Astrocyte of the hippocampus (primary cell): ENCODE measurements at places on chromosomes 3 and 15.
A peak's percentile ranks its signal among the peaks of the same experiment; 100 is the strongest.

DNA sequence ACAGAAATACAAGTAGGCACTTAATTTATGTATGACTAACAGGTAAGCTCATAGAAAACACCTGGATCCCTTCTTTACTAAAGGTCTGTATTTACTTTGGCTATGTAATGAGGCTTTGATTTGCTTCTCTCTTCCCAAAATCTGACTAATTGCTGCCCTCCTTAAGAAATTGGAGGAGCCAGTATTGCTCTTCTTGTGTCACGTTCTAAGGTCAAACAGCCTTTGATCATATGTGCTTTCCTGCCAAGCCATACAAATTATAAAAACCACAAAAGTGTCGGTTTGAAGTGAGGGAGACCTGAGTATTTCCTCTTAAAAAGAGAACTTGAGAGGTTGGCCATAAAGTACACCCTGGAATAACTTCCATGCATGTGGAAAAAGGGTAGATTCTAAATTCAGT is 112.1 kb upstream of the MB21D2 start:
- peak; percentile 4 for DNase-seq

- DNase-seq, result no peak
Measured at GRCh38 chr15:41773332-41773728, 954 bp upstream of the MAPKBP1 start.

DNA sequence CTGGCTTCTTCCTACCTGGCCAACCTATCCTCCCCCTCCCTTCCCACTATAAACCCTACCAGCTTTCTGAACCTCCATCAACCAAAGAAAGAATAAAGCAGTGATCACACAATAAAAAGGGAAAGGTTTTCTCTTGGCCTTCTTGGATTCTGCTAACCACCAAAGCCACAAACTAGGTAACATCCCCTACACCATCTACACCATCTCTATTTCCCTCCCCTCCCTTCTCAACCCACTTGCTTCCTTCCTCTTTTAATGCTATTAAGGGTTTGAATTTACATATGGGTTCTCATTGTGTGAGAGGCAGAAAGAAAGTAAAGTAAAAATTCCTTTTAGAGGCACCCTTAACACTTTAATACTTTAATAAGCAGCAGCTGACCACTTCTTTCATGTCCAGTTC is 25.8 kb upstream of the RSL24D1 start:
- DNase-seq, result no peak

DNA sequence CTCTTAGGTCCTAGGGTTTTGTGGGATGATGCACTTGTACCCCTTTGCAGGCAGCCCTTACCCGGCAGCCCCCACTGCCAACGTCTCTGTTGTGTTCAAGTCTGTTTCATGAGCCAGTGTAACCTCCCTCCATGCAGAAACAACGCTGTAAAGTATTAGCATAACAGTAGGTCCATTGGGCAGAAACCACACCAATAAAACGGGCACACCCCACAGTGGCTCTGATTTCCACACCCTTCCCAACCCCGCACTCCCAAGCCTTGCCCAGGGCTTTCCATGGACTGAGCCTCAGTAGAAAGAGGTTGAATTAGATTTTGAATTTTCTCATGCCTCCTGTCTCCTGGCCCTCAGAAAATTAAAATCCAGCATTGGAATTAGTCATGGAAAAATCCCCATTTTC is 124.5 kb downstream of the CACNA1D start:
- DNase-seq, result no peak

GRCh38 chr15:38698254-38698653 is 133.6 kb upstream of the RASGRP1 start:
- no peak for DNase-seq

DNA sequence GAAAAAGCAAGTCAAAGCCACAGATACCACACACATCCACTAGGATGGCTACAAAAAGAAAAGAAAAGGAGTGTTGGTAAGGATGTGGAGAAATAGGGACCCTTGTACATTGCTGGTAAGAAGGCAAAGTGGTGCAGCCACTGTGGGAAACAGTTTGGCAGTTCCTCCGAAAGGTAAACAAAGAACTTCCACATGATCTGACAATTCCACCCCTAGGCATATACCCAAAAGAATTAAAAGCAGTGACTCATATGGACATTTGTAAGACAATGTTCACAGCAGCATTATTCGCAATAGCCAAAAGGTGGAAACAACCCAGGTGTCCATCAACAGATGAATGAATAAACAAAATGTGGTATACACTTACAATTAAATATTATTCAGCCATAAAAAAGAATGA is 22.2 kb upstream of the GMPPB start:
- DNase-seq, result peak; percentile 92

GRCh38 chr3:53744351-53744750 is 101.9 kb downstream of the CHDH start:
- no peak for DNase-seq

GRCh38 chr3:82080261-82080660 is 318.8 kb upstream of the GBE1 start:
- no peak for DNase-seq

GRCh38 chr3:197404754-197405153 is 106.3 kb upstream of the DLG1 start:
- no peak for DNase-seq

DNA sequence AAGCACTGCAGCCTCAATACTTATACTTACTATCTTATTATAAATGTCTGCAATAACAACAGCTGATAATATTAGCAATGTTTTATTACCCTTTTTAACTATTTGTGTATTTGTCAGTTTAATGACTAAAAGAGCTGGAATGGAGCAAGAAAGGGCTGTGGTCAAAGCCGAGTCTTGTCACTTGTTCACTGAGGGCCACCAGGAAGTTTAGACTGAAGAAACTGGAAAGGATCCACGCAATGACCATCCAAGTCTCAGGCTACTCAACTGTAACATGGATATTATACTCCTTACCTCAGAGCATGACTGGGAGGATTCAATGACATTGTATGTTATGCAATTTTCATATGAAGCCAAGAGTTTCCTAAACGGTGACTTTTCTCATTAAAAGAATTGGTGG is 90.4 kb downstream of the TJP1 start:
- DNase-seq, result peak; percentile 16

- DNase-seq, result no peak
Measured at GRCh38 chr3:123365450-123366143, 83.3 kb downstream of the ADCY5 start.

DNA sequence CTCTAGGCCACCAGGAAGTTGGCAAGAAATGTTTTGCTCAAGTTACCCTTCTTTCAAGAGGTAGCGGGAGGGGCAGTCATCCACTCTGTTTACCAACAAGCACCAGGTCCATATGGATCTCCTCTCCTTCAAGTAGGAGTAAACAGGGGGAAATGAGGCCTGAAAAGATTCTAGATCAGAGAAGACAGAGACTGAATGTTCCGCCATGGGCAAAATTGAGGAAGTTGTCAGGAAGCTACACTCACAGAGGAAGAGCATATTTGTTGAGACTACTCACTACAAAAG is 81.6 kb downstream of the KLF15 start:
- no peak for DNase-seq

DNA sequence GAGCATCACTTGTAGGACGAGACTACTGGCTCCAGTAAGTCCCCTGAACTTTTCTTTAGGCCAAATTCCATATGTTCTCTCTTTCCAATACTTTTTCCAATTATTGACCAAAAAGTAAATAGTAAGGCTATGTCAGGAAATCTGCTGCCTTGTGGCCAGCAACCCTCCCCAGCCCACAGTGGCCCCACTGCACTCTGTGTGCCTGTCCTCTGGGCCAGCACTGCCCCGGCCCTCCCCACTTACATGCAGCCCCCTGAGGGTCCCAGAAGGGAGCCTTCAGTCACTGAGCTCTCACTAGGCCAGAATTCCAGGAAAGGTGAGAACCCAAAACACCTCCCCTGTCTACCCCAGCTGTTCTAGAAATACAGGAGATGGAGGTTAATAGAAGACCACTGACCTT is 21.3 kb upstream of the ALDH1A3 start:
- no peak for DNase-seq

DNA sequence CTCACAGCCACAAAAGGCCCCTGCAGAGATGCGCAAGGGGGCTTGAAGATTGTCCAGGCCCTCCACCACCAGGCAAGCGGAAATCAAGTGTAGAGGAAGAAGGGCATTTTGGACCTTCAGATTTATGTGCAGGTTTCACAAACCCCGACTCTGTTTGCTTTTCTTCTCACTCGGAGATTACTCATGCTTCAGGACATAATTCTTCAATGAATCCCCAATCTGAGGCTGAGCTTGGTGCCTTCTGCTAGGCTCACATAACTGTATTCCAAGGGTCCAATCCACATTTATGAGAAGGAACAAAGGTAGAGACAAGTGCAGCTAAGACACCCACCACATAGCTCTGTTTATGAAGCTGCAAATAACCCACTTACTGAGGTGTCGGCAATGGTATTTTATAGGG is 50.6 kb upstream of the NMNAT3 start:
- DNase-seq, result peak; percentile 12

DNA sequence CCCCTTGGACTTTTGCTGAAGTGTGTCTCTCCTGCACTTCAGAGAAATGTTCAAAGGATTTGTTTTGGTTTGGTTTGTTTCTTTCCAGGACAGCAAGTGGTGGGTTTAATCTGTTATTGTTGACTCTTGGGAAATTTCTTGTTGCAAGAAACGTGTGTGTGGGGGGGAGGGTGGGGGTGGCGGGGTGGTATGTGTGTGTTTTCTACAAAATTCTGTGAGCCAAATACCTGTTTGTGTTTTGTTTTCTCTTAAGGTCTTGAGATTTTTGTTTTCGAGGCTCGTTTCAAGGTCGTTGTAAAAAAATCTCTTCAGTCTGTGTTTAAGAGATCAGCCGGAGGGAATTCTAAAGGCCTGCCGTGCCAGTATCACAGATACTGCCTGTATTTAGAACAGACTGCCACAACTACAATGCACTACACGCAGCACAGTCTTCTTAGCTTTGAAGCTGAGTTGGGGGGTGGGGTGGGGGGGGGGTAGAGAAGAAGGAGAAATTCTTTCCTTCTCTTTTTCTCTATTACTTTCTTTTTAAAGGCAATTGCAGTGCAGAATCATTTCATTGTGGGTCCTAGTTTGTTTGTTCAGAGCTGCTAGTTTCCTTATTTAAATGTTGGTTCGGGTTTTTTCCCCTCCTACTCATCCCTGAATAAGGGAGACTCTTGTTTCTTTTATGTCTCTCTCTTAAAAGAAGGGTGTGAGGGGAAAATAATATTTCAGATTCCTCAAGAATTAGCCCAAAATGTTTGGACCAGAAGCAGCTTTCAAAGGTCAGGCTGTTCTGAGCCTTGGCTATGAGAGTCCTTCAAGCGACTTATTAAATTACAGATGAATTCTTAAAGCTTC is 1.4 kb upstream of the BCL6 start:
- DNase-seq, result peak; percentile 60

DNA sequence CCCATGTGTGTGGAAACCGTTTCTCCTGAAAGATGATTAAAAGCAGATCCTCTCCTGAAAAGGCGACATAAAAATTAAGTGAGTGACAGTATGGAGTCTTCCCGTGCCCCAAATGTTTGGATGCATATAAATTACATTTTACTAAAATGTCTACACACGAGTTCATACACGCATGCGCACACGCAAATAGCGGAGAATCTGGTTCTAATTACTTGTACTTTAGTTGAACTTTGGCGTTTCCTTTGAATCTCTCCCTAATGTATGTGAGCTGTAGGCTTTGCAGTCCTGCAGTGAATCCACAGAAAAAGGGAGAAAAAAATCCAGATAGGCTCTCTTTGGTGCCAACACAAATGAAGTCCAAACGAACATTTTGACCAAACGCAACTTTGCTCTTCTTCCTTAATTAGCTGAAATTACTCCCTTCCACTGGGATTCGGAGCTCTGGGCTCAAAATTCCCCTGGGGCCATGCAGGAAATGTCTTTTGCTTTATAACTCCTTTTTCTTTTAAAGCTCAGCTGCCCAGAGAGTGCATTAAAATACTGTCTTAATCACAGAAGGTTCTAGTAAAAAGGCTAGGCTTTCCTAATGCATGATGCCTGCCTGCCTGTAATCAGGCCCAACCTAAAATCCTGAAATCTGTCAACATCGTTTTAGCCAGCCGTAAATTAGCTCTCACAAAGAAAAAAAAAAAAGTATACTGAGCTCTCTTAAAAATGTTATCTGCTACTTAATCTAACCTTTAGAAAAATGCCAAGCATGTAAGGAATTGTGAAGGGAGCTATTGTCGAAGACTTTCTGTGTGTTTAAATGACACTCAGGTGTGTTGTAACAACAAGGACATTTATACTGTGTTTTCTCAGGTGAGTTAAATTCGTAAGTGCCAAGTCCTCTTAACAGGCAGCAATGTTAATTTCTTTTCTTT is 26.2 kb downstream of the RARB start:
- peak; percentile 46 for DNase-seq

GRCh38 chr15:43292375-43293078 is 25.8 kb upstream of the TGM5 start:
- DNase-seq, result peak; percentile 43

DNA sequence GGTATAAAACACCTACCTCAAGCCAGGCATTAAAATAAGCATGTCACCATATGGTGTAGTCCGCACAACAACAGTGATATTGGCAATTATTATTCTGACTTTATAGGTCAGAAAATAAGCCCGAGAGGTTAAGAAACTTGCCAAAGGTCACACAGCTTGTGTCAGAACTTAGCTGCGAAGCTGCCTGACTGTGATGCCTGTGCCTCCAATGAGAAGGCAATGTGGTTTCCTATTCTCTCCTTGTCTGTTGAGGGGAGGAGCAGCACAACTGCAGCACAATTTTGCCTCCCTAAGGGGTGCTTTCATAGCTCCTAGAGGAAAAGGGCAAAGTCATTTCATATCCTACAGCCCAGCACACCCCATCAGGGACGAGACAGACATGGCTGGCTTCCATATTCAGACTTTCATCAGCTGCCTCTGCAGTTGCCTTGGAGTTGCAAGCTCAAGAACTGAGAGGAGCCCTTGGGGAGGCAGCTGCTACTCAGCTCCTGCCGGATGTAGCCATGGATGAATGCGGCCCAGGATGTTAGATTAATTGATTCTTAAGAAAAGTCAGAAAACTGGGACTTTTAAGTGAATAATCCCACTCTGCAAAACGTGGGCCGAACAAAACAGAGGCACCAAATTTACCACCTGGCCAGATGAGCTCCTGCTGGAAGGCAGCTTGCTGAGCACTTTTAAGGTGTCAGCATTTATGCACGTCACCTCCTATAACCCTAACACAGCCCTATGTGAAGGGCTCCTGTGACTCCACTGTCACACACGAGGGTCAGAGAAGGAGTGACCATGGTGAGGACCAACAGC is 38.5 kb downstream of the MYO5C start:
- DNase-seq, result no peak

- DNase-seq, result peak; percentile 46
Measured at GRCh38 chr15:91445695-91446228, 345.7 kb downstream of the SV2B start.

DNA sequence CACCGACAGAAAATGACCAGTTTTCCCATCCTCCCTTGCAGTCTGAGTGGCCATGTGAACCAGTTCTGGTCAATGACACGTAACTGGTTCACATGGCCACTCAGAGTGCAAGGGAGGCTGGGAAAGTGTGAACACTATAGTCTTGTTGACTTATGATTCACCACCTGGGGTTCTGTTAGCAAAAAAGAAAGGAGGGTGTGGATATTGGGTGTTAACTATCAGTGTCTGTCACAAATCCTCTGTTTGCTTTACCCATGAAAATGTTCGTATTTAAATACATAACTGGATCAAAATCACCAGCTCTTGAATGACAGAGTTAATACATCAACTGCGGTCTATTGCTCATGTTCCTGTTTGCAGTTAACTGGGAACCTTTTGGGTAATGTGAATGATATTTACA is 92.3 kb downstream of the ADAMTSL3 start:
- DNase-seq, result no peak
